Inflammatory macrophage (primary cell): ENCODE measurements at places on chromosomes 6 and 20.

DNA sequence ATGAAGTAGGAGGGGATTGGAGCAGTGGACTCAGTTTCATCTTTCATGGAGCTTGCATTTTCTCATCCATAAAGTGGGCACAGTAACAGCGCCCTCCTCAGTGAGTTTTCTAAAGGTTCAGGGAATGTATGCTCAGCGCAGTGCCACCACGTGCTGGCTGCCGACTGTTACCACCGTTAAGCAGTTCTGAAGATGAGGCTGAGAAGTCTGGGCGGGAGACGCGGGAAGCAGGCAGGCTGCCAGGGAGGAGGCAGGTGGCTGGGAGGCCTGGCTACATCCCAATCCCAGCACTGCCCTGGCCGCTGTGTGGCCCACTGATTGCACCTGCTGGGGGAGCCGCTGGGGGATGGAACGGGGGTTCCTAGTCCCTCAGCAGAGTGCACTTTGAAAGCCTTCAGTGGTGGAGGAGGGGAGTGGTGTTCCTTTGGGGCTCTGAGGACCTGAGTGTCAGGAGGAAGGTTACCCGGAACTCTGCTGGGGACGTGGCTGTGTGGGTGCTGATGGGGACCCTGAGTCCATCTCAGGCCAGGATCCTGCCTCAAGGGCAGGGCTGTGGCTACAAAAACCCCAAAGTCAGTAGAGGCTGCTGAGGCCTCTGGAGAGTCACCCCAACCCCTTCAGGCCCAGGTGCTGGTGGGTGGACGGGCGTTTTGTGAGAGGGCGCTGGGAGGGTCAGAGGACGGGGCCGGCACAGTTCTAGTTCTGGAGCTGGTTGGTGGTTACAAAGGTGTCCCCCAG, 28.0 kb upstream of the PHACTR3 start:
- DNase-seq, result no peak

GRCh38 chr6:15285682-15286294, 39.9 kb downstream of the JARID2 start:
- DNase-seq, result no peak

GRCh38 chr6:22372922-22373321, 76.1 kb upstream of the PRL start:
- DNase-seq, result no peak

GRCh38 chr6:3209114-3210023, 18.1 kb downstream of the TUBB2B start:
- DNase-seq, result no peak

DNA sequence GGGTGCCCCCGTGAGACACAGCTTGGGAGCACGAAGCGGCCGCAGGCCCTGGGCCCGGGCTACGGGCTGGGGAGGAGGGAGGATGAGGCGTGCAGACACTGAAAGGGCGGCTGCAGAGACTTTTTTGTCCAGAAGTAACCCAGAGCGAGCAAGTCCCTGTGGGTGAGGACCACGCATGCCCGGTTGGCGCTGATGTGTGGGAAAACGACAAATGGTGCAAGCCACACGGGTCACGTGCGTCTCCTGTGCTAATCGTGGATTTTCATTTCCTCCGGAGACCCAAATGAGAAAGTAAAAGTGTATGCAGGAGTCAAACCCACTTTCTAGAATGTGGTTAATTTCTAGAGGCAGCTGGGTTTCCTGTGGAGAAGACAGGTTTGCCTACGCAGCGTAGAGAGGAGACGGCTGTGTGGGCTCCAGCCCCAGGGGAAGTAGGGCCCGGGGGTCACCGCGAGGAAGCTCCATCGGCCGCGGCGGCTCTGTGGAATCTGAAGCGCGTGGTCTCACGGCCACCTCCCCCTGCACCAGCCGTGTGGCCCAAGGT, 19.0 kb downstream of the DLL1 start:
- peak; percentile 90 for DNase-seq

DNA sequence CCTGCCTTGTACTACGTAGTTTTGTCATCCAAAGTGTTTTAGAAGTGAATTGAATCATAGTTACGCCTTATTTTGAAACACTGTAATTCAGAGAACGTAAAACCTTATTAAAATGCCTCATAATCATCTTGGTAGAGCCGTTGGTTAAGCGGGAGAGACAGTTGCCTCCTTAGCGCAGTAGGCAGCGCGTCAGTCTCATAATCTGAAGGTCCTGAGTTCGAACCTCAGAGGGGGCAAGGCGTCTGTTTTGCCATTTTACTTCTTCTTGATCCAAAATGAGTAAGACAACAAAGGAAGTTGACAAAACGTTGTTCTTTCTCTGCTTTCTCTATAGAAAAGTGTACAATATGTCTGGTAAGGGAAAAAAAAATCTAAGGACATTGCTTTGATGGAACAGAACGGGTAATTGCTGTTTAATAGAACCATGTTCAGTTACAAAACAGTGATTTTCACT, 20.7 kb upstream of the TRIM27 start:
- peak; percentile 90 for DNase-seq

- DNase-seq, result peak; percentile 56
Measured at GRCh38 chr20:11891776-11892545, 25.7 kb upstream of the BTBD3 start.

DNA sequence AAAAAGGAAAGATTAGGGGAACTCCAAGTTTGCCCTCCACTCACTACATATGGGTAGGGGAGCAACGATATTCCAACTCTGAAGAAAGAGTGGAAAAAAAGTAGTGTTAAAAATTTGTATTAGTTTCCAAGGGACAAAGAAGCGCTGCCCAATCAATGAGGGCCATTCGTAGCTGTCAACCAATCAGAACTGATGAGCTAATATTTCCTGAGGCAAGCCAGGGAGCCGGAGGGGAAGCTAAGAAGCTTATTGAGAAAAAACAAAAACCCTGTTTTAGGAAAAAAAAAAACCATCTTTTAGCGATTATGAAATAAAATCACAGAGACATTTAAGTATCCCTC, 59.5 kb downstream of the TRIM38 start:
- peak; percentile 84 for DNase-seq

GRCh38 chr6:135233686-135234491, 52.8 kb downstream of the MYB start:
- no peak for DNase-seq

GRCh38 chr6:117143647-117144046, 121.7 kb upstream of the VGLL2 start:
- no peak for DNase-seq

GRCh38 chr6:26241033-26241895, 123.7 kb upstream of the BTN3A2 start:
- peak; percentile 35 for DNase-seq

DNA sequence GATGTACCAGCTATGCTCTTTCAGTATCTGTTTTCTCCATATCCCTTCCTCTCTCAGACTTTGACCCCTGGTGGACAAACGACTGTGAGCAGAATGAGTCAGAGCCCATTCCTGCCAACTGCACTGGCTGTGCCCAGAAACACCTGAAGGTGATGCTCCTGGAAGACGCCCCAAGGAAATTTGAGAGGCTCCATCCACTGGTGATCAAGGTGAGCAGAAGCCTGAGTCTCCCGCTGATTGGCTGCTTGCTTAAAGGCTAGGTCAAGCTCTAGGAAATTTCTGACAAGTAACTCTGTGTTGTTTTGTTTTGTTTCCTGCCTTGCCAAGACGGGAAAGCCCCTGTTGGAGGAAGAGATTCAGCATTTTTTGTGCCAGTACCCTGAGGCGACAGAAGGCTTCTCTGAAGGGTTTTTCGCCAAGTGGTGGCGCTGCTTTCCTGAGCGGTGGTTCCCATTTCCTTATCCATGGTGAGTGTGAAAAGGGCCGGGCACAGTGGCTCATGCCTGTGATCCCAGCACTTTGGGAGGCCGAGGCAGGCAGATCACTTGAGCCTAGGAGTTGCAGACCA, 28.6 kb downstream of the C6orf89 start:
- DNase-seq, result no peak

GRCh38 chr6:110951986-110952794, 6.3 kb upstream of the GTF3C6 start:
- DNase-seq, result no peak

DNA sequence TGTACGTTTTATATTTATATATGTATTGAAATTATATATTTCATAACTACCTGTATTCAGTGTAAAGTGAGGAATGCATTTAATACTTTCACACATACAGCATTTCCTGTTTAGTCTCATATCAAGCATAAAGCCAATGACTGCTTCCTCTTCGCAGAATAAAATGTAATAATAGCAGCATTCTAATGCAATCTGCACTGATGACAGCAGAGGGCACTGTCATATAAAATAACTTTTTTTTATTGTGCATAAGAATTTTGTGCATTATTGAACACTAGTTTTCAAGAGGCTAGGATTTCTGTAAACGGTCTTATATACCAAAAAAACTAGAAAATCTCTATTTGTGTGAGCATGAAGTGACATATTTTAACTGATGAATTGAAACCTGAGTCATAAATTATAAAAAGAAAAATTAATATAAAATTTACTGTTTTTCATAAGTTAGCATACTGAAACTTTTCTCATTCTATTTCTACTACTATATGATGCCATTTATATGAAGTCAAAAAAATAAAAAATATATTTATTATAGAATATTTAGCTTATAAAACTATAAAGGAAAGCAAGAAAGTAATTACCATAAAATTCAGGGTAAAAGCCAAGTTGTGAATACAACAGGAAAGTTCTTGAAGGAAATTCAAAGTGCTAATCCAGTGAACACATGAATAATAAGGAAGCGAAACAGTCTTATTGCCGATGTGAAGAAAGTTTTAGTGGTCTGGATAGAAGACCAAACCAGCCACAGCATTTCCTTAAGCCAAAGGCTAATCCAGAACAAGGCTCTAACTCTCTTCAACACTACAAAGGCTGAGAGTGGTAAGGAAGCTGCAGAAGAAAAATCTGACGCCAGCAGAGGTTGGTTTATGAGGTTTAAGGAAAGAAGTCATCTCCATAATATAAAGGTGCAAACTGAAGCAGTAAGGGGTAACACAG, 36.3 kb downstream of the RNF146 start:
- DNase-seq, result peak; percentile 91

DNA sequence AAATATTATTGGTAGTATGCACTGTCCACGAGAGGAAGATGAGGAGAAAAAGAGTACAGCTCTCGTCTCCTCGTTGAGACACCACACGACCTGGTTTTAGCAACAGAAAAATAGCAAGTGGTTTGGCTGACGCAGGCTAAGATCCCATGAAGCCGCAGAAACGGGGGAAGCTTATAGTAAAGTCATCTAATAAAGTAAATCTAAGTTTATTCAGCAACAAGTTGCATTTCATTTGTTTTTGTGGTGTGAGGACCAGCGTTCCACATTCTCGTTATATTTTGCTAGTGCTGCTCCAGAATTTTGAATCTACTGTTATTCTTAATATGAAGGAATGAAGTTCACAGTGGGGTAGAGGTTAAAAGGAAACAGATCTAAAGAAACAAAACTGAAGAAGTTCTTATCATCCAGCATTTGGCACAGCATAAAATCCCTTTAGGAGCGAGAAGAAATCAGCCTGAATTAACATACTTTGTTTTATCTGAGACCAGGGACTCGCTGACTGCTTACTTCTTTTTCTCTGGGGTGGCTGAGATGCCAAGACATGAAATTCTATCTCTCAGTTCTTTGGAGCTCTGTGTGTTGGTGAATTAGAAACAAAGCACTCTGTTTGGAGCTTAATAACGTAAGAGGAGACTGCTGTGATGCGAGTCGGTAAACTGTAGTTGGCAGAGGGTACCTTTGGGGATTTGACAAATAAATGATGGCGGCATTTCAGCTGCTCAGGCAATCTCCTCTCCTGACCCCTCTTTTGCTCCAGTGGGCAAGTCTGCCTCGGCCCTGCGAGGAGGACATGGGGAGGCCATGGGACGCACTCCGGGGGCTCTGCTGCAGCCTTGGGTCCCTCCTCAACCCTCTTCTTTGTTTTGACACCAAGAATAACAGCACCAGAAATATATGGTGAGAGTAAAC, 24.9 kb upstream of the IRF4 start:
- DNase-seq, result no peak

DNA sequence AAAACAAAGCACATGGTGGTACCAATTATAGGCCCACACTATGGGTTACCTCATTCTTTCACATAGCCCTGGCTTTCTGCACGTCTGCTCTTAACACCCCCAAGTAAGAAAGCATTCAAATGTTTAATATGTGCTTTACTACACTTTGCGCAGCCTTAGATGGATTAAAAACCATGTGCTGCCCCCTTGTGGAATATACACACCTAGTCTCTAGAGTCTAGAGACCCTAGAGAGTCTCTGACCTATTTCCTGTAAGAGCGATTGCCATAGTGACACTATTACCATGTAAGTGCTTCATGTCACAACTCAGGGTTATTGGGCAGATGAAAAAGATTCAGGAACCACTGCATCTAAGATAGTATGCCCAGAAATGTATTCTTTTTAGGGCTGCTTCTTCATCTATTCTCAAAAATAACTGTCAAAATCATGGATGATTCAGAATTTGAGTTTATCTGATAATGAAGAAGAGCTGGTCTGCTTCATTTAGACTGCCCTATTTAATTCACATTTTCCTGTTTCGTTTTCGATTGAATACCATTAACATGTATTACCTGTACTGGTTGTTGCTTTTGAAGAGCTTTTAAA, 186.3 kb downstream of the ADGB start:
- DNase-seq, result peak; percentile 54

DNA sequence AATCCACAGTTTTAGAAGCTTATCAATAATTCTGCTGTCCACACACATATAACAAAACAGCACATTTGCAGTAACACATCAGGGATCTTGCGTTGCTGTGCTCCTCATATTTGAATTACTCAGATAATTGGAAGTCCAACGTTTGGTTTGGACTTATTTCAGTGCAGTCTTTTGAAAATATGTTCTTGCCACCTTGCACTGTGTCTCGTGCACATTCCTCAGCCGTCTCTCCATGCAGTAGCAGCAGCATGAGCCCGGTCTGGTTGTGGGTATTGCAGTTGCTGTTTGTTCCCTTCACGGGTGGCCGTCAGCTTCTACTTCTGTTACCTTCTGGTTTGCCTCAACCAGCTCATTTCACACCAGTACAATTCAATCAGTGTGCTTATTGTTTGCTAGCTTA, 215.5 kb downstream of the SLC24A3 start:
- DNase-seq, result no peak

DNA sequence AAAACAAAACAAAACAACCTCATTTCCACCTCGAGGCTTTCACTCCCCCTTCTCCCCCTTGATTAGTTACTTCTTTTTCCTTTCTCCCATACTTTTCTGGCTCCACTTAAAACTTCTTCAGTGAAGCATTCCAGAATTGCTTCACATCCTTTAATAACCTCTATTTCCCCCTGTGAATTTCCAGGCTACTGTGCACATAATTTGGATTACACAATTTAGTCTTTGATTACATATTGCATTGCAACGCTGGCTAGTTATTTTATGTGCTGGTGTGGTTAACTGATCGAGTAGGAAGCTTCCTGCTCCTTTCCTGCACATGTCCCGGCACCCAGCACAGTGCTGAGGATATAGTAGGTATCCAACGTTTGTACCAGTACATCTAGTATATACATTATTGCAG, 28.1 kb upstream of the EEF1E1 start:
- DNase-seq, result no peak

- DNase-seq, result no peak
Measured at GRCh38 chr6:112839525-112839961, 492.4 kb downstream of the RFPL4B start.

GRCh38 chr6:12476484-12476883, 186.3 kb downstream of the EDN1 start:
- no peak for DNase-seq

GRCh38 chr20:8860011-8860495, 208.8 kb upstream of the PLCB4 start:
- no peak for DNase-seq

GRCh38 chr20:37915800-37916570, 13.1 kb downstream of the VSTM2L start:
- DNase-seq, result no peak

GRCh38 chr6:157230910-157231309, 92.4 kb downstream of the TMEM242 start:
- no peak for DNase-seq

- DNase-seq, result no peak
Measured at GRCh38 chr20:42857446-42857845, 332.3 kb downstream of the PTPRT start.

GRCh38 chr6:106113256-106113959, 27.3 kb downstream of the PRDM1 start:
- no peak for DNase-seq
